Inflammatory macrophage treated with lipopolysaccharide for 1 hour (primary cell): ENCODE measurements at places on chromosomes 3 and 15.

DNA sequence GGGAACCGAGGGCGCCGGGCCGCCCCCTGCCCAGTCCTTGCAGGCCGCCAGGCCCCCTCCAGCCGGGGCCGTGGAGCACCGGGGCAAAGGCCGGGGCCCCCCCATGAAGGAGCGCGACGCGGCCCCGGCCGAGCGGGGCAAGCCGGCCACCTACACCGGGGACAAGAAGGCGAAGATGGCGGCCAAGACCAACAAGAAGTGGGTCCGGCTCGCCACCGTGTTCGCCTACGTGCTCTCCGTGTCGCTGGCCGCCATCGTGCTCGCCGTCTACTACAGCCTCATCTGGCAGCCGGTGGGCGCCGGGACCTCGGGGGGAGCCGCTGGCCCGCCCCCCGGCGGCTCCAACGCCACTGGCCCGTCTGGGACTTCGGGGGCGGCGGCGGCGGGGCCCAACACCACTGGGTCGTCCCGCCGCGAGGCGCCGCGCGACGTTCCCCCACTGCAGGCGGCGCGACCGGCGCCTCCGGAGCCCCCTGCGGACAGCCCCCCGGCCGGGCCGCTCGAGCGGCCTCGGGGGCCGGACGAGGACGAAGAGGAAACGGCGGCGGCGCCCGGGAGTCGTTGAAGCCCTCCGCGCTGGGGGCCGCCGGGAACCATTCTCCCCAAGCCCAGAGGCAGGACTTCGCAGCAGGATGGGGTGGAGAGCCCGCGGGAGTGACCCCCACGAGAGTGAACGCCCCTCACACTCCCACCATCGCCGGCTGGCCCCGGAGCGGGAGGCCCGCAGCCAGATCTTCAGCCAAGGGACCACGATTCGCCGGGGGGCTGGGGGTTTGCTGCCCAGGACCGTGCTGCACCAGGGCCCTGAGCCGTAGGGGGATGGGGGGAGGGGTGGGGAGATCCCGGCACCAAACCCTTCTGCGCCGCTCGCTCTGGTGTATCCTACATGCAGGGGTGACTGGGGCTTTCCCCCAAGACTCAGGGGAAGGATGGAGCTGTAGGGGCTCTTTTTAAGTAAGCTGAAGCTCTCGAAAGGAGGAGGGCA is 753 bp downstream of the INAFM2 start:
- DNase-seq = no peak

DNA sequence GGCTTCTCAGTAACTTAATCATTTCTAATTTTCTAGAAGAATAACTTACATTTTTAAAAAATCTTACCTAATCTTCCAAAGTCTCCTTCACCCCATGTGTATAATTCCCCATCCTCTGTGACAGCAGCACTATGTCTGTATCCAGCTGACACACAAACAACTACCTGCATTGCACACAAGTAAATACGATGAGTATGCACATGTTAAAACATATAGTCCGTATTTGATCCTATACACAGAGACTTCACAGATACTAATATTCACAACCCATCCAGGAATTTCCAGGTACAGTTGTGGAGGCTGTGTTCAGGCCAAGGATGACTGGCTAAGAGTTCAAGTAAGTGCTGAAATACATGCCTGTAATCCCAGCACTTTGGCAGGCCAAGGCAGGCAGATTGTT is 78.6 kb downstream of the HERC1 start:
- DNase-seq = no peak

DNA sequence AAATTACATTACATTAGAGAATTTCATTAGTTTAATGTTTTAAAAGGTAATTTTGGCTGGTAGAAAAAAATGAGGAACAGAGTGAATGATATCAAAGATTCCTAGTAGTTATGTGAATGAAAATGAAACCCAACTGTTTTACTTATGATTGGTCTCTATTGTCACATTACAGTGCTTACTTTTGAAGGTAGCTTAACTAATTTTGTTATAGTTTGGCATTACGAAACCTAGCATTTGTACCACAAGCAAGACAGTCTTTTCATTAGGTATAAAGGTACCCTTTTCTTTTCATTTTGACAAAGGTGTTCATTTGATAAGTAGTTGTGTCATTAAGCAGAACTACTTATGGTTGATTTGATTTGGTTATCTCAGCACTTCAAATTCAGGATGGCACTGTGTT is 6.9 kb downstream of the SELENOT start:
- DNase-seq = no peak

DNA sequence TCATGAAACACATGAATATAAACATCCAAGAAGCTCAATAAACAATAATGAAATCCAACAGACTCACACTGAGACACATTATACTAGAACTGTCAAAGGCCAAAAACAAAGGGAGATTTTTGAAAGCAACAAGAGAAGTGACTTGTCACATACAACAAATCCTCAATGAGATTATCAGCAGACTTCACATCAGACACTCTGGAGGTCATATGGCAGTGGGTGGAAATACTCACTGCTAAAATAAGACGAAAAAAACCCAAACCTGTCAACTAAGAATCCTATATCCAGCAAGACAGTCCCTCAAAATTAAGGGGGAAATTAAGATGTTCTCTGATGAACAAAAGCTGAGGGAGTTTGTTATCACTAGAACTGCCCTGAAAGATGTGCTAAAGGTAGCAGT is 125.4 kb upstream of the MELTF start:
- no peak for DNase-seq

- DNase-seq = no peak
Observed at GRCh38 chr15:94079459-94079858, 151.9 kb upstream of the MCTP2 start.

GRCh38 chr15:27587810-27588209 is 511.3 kb downstream of the OCA2 start:
- DNase-seq = no peak

DNA sequence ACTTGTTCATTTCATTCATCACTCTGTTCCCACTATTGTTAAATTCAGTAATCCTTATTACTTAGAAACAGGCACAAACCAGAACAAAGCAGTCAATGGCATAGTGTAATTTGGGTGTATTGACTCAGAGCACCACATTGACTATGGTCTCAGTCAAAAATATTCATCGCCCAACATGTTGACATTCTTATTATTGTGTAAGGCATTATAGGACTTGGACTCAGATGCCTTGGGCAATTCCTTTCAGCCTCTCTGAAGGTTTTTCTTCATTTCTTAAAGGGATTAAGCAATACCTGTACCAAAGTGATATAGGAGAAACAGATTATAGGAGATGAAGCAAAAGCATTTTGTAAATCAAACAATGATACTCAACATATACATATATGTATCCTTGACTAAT is 114.7 kb upstream of the BHLHE40 start:
- peak; percentile 78 for DNase-seq

DNA sequence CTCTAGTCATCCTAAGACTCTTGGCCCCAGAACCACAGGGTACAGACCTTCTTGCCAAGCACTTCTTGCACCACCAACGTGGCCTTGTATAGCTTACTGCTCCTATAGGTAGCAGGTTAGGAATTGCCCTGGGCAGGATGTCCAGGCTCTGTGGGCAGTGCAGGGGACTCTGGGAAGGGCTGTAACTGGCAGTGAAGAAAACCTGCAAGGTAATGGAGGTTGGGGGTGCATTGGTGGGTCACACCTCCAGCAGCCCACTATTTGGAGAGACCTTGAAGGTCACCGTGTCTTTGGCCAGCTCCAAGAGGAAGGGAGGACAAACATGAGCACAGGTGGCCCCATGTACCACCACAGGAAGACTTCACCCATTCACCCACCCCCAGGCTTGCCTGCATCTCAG is 21.3 kb upstream of the XYLB start:
- DNase-seq = no peak

GRCh38 chr15:29693225-29693624 is 129.0 kb downstream of the TJP1 start:
- DNase-seq = no peak

DNA sequence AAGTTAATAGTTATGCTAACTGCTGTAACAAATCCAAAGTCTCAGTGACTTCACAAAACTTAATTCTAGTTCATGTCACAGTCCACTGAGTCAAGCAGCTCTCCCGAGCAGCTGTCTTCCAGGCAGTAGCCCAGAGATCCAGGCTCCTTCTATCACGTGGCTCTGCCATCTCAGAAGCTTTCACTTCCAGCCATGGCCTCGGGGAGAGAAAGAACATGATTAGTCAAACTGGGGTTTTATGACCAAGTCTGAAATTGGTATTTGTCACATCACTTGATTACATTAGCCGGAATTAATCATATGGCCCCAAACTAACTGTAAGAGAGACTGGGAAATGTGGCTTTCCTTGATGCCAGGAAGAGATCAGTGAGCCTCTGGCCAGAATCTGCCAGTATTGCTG is 70.2 kb upstream of the DGKG start:
- no peak for DNase-seq

DNA sequence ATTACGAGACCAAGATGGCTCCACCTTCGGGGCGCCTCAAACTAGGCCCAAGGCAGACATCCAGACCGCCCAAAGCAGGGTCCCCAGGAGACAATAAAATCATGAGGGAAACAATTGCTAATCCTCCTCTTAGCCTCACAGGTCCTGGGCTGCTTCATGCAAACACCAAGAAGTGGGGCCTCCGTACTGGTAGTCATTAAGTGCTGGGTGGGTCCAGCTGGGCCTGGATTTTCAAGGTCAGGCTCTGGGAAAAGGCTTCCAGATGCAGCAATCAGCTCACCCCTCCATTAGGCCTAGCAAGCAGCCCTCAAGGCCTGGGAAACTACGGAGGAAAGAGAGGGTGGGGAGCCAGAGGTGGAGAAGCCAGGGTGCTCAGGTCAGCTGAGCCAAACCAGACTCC is 634 bp downstream of the FBXL22 start:
- no peak for DNase-seq

DNA sequence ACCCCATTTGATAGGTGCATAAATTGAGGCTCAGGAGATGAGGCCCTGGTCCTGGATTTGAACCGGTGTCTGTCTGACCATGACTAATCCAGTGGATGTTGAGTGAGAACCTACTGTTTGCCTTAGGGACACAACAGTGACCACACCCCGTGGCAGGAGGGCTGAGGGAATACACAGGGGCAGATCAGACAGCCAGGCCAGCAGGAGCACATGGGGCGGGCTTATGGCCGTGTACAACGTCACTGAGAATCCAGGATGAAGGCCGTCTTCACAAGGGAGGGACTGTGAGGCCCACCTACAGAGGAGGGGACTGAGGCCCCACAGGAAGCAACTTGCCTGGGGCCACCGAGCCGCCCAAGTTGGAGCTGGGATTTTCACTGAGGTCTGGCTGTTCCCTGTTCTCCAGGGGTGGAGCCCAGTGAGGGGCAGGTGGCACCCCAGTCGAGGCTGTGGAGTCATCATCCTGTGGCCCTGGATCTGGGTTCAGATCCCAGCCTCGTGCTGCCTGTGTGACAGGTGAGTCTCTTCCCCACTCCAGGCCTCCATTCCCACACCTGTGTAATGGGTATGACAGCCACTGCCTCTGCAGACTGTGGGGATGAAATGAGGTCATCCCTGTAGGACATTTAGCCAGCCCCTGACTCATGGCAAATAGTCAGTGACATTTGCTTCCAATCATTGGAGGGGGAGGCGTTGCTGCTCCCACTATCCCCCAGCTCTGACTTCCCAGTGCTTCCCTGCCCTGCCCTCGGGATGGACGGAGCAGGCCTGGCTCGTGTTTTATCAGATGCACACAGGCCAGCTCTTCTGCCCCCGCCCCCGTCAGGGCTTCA is 6.3 kb upstream of the PLXND1 start:
- no peak for DNase-seq

- no peak for DNase-seq
Observed at GRCh38 chr3:171293142-171293782, 166.9 kb downstream of the TNIK start.

GRCh38 chr3:15309662-15310335 is 22.6 kb downstream of the SH3BP5 start:
- no peak for DNase-seq

DNA sequence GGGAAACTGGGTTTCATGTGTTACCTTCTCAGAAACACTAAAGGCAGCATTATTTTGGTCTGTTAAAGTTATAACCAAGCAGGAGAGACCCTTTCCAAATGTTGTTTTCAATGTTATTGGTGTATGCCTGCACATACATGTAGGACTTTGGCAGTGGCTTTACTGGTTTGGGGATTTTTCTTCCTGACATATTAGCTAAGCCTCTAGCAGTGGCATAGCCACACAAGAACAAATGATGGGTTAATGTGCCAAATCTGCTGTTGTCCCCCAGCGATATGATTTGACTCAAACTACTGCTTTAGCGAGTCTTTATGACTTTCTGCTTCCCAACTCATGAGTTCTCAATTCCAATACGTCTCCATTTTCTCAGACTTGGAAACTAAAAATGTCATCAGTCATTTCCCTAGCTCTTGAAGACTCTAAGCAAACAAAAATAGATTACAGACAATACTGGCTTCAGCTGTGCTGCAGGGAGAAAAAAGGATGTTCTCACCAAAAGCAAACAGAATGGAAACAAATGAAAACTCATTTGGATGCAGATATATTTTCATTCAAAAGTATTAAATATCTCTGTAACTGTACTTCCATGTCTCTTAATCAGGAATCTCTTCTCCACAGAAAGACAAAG is 29.6 kb downstream of the TPM1 start:
- no peak for DNase-seq

DNA sequence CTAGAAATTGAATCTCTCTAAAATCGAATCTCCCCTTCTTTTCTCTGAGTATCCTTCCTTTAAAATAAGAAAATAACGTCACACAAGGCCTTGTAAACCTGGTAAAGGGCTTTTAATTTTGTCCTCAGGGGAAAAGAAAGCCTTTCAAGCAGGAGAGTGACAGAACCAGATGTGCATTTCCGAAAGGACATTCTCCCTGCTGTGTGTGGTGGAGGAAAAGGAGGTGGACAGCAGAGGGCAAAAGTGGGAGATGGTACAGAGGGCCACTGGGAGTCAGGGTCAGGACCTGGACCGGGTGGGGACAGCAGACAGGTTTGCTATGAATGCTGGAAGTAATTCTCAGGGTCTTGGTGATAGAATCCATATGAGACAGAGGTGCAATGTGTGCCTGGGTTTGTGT is 127.6 kb downstream of the RORA start:
- no peak for DNase-seq

DNA sequence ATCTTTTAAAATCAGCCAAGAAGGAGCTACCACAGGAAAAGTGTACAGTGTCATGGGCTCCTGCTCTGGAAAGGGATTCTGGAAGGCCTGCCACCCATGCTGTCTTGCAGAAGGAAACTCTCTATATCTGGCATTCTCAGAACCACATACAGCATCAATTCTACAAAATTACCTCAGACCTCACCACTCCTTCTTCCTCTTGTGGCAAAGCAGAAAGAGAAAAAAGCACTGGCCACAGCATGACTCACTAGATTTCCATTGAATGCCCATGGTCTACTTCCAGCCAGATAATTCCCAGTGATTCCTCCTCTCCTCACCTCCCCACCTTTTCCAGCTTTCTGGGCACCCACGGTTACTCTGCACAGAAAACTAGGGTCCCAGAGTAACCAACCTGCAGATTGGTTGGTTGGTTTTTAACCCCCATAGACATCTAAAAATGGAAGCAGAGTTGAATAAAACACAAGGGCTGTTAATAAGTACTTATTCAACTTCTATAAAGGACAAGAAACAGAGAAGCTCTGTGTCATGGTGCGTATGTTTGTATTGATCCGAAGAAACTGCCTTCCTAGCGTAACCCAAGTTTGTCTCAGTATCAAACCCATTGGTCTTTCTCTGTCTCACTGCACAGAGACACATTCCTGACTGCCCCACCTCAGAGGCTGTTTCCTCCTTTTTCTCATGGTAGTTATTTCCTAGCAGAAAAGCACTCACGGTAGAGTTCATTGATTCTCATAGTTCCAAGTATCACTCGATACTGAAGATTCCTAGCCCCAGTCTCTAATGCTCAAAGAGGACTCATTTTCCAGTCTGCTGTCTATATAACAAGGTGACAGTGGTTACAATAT is 67.7 kb downstream of the LDHAL6B start:
- peak; percentile 69 for DNase-seq

- DNase-seq = no peak
Observed at GRCh38 chr3:18344306-18345014, 80.7 kb downstream of the SATB1 start.
